ENCODE measurements at places on chromosomes 5 and 9.
A peak's percentile ranks its signal among the peaks of the same experiment; 100 is the strongest.

- DNase-seq, result no peak
These were observed 120.4 kb upstream of the FST start for GRCh38 chr5:53359916-53360517.

- DNase-seq, result no peak
These were observed 19.9 kb downstream of the MGAT1 start for GRCh38 chr5:180782748-180783147.

DNA sequence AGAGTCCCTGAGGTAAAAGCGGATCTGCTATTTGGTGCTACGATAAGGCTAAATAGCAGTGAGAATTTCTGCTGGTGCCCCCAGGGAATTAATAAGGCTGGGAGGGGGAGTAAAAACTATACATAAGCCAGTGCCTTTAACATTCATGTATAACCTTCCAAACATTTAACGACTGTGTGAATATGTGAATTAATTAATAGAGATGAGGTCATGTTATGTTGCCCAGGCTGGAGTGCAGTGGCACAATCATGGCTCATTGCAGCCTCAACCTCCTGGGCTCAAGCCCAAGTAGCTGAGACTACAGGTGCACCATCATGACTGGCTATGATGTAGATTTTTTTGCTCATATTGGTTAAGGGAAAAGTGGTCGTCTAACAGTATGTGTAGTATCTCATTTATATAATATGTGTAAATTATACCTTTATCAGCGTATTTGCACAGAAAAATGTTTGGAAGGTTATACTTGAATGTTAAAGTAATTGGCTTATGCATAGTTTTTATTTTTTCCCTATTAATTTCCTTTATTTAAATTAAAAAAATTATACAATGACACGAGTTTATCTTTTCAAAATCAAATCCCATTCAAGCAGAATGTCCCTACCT is 64.6 kb downstream of the EHMT1 start:
- no peak for DNase-seq

DNA sequence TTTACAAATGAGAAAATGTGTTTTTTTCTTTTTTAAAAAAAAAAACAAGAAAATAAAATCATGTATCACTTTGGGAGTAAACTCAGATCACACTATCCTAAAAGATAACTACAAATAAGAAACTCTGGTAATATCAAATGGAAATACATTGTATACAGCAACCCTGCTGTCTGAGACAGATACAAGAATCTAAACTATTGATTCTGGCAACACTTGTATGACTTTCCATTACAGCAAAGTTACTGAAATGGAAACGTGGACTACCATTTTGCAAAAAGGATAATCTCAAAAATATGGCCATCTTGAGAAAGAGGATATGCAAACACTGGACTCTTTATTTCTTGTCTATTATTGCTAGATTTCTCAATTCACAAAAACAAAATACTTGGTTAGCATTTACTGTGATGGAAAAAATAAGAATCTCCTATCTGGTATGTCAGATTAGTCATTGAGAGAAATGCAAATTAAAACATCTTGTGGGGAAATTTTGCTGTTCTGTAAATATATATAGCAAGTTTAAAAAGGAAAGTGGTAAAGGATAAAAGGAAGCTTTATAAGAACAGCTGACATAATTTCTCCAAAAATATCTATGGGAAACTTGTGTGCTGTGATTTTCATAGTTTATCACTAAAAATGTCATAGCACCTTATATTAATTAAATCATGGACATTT is 112.9 kb upstream of the FER start:
- DNase-seq, result no peak

- DNase-seq, result no peak
These were observed 34.4 kb upstream of the ZNF622 start for GRCh38 chr5:16500024-16500423.

GRCh38 chr9:126989847-126990842 is 75.6 kb downstream of the RALGPS1 start:
- peak; percentile 52 for DNase-seq

- no peak for DNase-seq
These were observed 159.6 kb upstream of the GPR151 start for GRCh38 chr5:146675636-146676035.

GRCh38 chr9:13228431-13228830 is 51.1 kb downstream of the MPDZ start:
- DNase-seq, result no peak

DNA sequence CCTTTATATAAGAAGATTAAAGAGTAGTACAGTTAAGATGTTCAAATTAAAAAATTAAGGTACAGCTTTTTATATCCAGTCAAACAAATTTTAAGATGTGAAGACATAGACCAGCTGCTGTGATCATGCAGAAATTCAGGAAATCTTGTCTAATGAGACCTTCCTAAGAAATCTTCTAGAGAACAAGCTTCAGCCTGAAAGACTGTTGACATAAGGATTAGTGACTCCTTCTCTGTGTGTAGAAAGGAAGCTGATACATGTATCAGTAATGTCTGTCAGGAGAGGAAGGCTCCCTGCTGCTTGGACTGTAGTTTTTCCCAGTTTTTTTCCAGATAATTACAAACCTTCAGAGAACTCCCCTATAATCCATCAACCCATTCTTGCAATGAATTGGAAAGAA is 75.8 kb upstream of the PCSK5 start:
- DNase-seq, result no peak

Data from breast epithelium (tissue), 4 donors.